ENCODE measurements at places on chromosomes 2 and 18. TPM values are rescaled to one million over a fixed set of nuclear protein-coding genes. Genes with fewer than 3 reads are reported as not detected.

- DNase-seq, result no peak
Observed at GRCh38 chr2:77028032-77028600, 494.1 kb downstream of the LRRTM4 start.

GRCh38 chr18:41732356-41732755, 222.7 kb upstream of the PIK3C3 start:
- DNase-seq, result no peak

DNA sequence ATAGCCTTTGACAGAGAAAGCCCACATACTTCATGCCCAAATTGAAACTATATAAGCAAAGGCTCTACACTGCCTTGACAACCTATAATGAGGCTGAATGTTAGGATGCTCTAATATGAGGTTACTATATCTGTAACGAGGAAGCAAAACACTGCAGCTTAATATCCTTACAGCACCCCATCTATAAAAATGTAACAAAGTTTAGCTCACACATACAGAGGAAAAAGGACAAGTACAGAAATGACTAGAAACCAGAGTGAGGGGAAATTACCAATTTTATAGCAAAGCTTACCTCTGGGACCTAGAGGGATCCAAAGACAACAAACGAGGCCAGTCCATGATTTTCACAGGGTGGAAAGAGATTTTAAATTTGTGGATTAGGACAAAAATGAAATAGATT, 138.5 kb downstream of the COL4A4 start:
- DNase-seq, result no peak

GRCh38 chr2:105645938-105646773, 98.6 kb upstream of the NCK2 start:
- no peak for DNase-seq

MBD1 gene
- 45.8 TPM for total RNA-seq
